Smooth muscle cell of bladder (primary cell): ENCODE measurements at places on chromosomes 16 and 17. TPM values are rescaled to one million over a fixed set of nuclear protein-coding genes. Genes with fewer than 3 reads are reported as not detected.

Gene KREMEN2
- total RNA-seq = not detected in 2 replicates

Gene CIBAR2
- total RNA-seq = not detected in 2 replicates

Gene SLC47A1
- total RNA-seq = 1.6 and 1.7 TPM in 2 replicates

Gene MYOCD
- 9.8 and 11.9 TPM in 2 replicates for total RNA-seq

Gene CD7
- 0.09 and 0.14 TPM in 2 replicates for total RNA-seq

Gene OR1F1
- not detected in 2 replicates for total RNA-seq

Gene SPN
- under 0.01 and 0.09 TPM in 2 replicates for total RNA-seq

Gene CDH8
- total RNA-seq = not detected in 2 replicates

Gene CES5A
- total RNA-seq = not detected in 2 replicates

Gene CFAP52
- 0.18 and 0.28 TPM in 2 replicates for total RNA-seq

Gene SHISA9
- not detected in 2 replicates for total RNA-seq

Gene CDH11
- 277 and 363 TPM in 2 replicates for total RNA-seq

Gene GDPD3
- 0.71 and 1.6 TPM in 2 replicates for total RNA-seq

Gene DHRS7C
- total RNA-seq = not detected in 2 replicates

Gene SAMD14
- total RNA-seq = 1.4 and 1.9 TPM in 2 replicates

Gene SP6
- total RNA-seq = under 0.01 TPM in 2 replicates

Gene RPL27
- total RNA-seq = 1,624 and 1,964 TPM in 2 replicates

Gene SKA2
- total RNA-seq = 30.9 and 34.0 TPM in 2 replicates

Gene KCNJ12
- total RNA-seq = 2.3 and 6.4 TPM in 2 replicates

Gene RASD1
- total RNA-seq = 2.4 and 2.6 TPM in 2 replicates

Gene NGFR
- total RNA-seq = 0.14 and 0.18 TPM in 2 replicates

Gene KLHL11
- 26.0 and 26.2 TPM in 2 replicates for total RNA-seq

Gene KRT36
- total RNA-seq = not detected in 2 replicates

Gene PHOSPHO1
- 0.46 and 0.71 TPM in 2 replicates for total RNA-seq

Gene NXN
- total RNA-seq = 47.5 and 68.6 TPM in 2 replicates

Gene INCA1
- 0.37 and 0.57 TPM in 2 replicates for total RNA-seq

Gene MFAP4
- 26.3 and 33.5 TPM in 2 replicates for total RNA-seq

Gene KRT20
- total RNA-seq = not detected in 2 replicates

Gene SP2
- total RNA-seq = 0.14 and 0.28 TPM in 2 replicates

Gene TBC1D3E
- total RNA-seq = not detected in 2 replicates

Gene SLC5A10
- under 0.01 and 0.09 TPM in 2 replicates for total RNA-seq

Gene CYB5D1
- total RNA-seq = 6.0 and 8.2 TPM in 2 replicates

Gene CACNB1
- 3.6 and 5.3 TPM in 2 replicates for total RNA-seq

Gene FBXO39
- total RNA-seq = under 0.01 and 0.14 TPM in 2 replicates

Gene SMIM5
- not detected in 2 replicates for total RNA-seq

Gene SPATA22
- 0.09 and 1.8 TPM in 2 replicates for total RNA-seq

Gene ZFHX3
- total RNA-seq = 3.0 and 4.4 TPM in 2 replicates

Gene GJC1
- total RNA-seq = 5.1 and 7.1 TPM in 2 replicates

Gene ADAD2
- total RNA-seq = not detected in 2 replicates

Gene MPP2
- total RNA-seq = 2.0 and 3.0 TPM in 2 replicates

Gene TVP23C
- 28.4 and 32.9 TPM in 2 replicates for total RNA-seq

Gene ARHGDIG
- 0.28 and 1.8 TPM in 2 replicates for total RNA-seq

Gene FSCN2
- total RNA-seq = 0.71 and 1.9 TPM in 2 replicates

Gene KRTAP9-2
- total RNA-seq = not detected in 2 replicates

Gene ITGAD
- total RNA-seq = not detected in 2 replicates

Gene UNC13D
- 0.46 and 0.57 TPM in 2 replicates for total RNA-seq

Gene OTOP3
- not detected in 2 replicates for total RNA-seq

Gene HAS3
- total RNA-seq = 2.4 and 7.6 TPM in 2 replicates

Gene SDR42E2
- under 0.01 TPM in 1 of 2 replicates, not detected in the other for total RNA-seq

Gene MIEN1
- total RNA-seq = 13.7 and 16.4 TPM in 2 replicates

Gene RAMP2
- total RNA-seq = 0.09 and 0.14 TPM in 2 replicates

Gene CDR2L
- 7.4 and 10.9 TPM in 2 replicates for total RNA-seq

Gene FOXC2
- 0.14 and 0.18 TPM in 2 replicates for total RNA-seq

Gene VAT1
- 230 and 338 TPM in 2 replicates for total RNA-seq

Gene SLC35G6
- total RNA-seq = not detected in 2 replicates

Gene CASKIN1
- 0.14 and 0.37 TPM in 2 replicates for total RNA-seq

Gene NRN1L
- total RNA-seq = 0.14 TPM in 1 of 2 replicates, not detected in the other

Gene LHX1
- not detected in 2 replicates for total RNA-seq

Gene CFAP20
- 22.2 and 25.1 TPM in 2 replicates for total RNA-seq
